HFFc6 (cell line): ENCODE measurements at places on chromosomes 3 and 15.

DNA sequence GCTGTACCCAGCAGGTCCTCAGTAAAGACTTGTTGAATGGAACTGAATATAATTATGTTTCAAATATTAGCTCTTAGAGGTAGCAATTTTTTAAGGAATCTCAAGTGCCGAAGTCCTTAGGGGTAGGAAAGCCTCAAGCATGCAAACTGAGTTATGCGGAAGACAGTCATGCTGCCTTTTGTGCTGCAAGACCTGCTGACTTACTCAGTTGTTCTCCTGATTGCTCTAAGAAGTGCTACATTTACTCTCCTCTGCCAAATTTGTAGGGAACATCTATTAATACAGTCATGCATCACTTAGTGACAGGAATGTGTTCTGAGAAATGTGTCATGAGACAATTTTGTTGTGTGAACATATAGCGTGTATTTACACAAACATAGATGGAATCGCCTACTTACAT lies 325.6 kb upstream of the AZI2 start:
- DNase-seq: no peak

GRCh38 chr3:174219738-174220137 lies 639.4 kb upstream of the NAALADL2 start:
- no peak for DNase-seq

DNA sequence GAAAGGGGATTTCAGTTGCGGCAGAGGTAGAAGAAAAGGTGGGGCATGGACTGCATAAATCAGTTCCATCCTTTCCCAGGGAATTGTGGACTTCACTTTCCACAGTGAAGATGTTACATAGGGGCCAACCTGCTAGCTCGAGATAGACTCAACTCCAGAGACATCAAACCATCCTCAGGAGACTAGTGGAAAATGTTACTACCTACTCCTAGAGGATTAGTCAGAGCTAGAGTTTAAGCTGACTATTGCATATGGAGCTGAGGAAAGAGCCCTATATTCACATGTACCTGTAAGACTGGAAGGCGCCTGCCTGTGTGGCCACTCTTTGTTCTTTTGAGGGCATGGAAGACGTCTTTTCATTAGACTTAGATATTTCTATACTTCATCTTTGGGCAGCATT lies 69.2 kb downstream of the KLHL25 start:
- no peak for DNase-seq

- peak; percentile 66 for DNase-seq
Measured at GRCh38 chr3:13189639-13190377, 116.6 kb upstream of the IQSEC1 start.

DNA sequence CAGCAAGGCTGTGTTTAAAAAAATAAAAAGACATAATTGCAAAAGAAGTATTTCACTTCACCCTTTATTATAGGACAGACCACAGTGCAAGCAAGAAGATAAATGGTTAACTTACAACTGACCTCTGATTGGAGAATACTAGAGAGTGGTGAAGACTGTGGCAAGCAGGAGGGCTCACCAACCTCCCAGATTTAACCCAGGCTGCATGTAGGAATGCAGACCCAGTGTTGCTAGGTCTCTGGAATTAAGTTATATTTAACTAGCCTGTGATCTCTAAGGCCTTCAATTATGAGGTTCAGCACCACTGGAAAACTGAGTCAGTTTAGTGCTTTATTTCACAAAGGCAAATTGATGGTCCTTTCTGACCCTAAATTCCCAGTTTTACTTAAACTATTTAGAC lies 436.6 kb downstream of the LPP start:
- no peak for DNase-seq

DNA sequence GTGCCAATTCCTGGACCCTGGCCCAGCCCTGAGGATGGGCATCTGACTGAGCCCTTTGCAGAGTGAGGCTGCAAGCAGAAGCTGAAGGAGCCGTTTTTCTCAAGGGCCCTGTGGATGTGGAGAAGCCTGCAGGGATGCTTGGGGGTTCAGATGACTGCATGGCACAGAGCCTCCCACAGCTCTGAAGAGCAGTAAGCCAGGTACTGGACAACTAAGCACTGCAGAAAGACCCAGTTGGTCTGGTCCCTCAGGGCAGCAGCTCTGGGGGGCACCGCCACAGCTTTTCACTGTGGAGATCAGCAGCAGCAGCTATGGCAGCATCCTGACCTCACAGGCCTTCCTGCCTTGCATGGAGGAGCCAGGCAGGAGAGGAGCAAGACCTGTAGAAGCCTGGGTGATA lies 67.6 kb downstream of the CRYGS start:
- DNase-seq: no peak

- no peak for DNase-seq
Measured at GRCh38 chr3:150691414-150692040, 12.2 kb downstream of the ERICH6 start.
